ENCODE measurements at places on chromosomes 1 and 21.

DNA sequence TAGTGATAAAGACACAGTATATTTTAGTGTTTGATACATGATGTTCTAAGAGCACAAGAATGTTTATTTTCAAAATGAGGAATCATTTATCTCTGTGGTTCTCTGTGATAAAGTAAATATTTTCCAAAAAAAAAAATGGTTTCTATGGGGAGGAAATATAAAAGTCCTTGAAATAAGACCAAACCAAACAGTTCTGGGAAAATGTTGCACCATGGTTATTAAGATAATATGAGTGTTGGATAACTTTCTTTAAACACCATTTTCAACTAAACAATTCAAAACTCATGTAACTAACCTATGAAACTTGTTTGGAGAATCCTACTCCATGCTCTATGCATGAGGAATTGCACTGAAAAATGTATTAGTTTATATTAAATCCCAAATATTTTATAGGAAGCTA is 184.6 kb downstream of the KCNT2 start:
- no peak for DNase-seq

DNA sequence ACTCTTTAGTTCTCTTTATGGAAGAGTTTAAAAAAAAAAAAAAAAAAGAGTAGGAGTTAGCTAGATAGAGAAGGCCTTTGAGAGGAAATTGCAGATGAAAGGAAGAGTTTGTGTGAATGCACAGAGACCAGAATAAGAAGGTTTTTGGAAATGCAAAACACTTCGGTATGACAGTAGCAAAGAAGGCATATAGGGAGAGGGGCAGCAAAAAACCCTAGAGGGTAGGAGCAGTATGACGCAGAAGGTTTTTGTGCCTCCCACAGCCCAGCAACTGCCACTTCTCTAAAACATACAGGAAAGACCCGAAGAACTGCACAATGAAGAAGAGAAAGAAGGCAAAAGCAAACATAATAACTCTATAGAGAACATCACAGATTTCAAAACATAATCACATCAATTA is 84.3 kb downstream of the WDR64 start:
- DNase-seq: no peak

DNA sequence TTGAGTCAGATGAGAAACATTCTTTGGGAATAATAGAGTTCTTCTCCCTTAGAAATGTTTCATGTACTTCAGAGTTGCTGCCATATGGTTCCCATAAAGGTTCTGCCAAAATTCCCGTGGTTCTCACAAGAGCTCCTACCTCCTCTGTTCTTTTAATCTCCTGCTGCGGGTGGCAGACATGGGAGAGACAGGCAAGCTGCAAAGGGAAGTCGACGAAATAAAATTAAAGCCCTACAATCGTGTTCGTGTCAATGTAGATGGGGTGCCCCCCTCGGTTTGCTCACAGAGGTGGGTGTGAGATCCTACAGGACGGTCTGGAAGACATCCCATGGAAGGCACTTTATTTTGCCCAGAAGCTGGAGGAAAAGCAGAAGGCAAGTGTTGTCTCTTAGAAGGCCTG is 276.0 kb downstream of the RWDD3 start:
- no peak for DNase-seq

- DNase-seq: no peak
Measured at GRCh38 chr1:81470275-81470674, 330.5 kb upstream of the ADGRL2 start.

DNA sequence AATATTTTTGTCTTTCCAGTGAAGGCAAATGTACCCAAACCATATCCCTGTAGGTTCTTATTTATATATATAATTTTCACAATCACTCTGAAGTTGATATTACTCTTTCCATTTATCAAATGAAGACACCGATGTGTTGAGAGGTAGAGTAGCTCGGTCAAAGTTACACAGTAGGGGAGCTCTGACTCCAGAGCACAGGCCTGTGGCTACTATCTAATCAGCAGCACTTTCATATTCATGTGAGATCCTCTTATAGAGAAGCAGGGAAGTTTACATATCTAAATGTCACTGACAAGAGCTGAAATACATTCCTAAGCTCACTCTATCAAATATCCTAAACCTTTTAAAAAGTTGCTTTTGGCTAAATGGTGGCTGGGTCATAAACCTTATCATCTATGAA is 241.1 kb upstream of the B3GALT2 start:
- DNase-seq: no peak

Data from central memory CD8-positive, alpha-beta T cell (primary cell).